ENCODE measurements at places on chromosomes 5 and 9.

- no peak for DNase-seq
Measured at GRCh38 chr5:13350767-13351166, 593.7 kb downstream of the DNAH5 start.

DNA sequence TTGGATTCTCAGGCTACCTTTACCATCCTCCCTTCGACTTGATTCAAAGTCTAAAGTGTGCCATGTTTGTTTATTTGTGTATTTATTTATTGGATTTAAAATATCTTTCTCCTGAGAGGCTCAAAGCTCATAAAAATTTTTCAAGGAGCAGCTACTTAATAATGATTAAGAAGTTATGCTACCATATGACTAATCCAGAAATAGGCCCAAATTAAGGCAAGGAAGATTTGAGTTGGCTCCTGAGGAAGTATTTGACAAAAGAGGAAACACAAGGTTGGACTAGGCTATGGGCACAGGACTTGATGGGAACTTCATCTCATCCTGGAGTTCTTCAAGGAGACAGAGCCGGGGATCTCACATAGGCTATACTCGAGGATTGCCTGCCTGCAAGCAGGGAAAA lies 22.4 kb upstream of the PPP2CA start:
- DNase-seq = no peak

DNA sequence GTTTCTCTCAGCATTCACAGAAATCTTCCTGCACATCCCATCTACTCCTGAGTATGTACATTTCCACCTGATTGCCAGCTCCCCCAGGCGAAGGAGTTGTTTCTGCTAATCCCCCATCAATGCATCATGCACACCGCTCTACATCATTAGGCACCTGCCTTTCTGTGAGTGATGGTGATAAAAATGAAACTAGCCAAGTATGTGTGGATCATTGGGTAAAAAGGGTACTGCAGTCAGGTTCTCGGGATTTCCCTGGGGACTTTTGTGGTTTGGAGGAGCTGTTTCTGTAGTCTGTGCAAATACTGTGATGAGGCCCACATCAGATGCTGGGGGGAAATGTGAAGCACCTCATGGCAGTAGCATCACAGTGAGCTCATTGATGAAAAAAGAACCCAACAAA lies 30.4 kb downstream of the CAMK4 start:
- DNase-seq = no peak

- no peak for DNase-seq
Measured at GRCh38 chr5:178058321-178059012, 54.9 kb upstream of the N4BP3 start.

DNA sequence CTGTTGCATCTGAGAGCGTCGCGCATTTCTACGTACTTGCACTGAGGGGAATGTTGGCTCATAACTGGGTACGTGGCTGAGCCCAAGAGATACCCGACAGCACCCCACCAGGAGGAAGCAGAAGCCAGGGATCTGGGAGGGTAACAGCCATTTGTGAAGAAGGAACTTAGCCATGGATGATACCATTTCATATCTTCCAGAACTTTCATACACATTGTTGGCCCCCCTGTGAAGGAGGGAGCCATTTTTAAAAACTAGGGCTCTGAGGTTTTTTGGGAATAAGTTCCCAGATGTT lies 101.4 kb upstream of the SLC44A1 start:
- no peak for DNase-seq
